ENCODE measurements at places on chromosomes 12 and 14.

GRCh38 chr14:97218691-97219430 is 421.7 kb downstream of the VRK1 start:
- DNase-seq, result no peak

DNA sequence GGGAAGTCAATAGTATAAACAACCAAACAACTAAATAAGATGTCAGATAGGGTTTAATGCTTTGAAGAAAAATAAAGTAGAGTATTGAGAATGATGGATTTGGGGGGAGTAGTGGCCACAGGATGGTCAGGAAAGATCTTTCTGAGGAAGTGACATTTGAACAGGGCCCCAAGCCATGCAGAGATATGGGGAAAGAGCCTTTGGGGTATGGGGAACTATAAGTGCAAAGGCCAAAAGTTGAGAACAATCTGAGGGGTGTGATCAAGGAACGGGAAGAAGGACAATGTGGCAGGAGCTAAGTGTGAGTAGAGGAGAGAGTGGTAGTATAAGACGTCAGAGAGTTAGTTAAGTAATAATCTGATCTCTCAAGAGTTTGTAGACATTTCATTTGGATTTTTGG is 1.3 kb downstream of the MRPS35 start:
- no peak for DNase-seq

- no peak for DNase-seq
These were observed 218.3 kb downstream of the FOXN3 start for GRCh38 chr14:89198544-89199329.

DNA sequence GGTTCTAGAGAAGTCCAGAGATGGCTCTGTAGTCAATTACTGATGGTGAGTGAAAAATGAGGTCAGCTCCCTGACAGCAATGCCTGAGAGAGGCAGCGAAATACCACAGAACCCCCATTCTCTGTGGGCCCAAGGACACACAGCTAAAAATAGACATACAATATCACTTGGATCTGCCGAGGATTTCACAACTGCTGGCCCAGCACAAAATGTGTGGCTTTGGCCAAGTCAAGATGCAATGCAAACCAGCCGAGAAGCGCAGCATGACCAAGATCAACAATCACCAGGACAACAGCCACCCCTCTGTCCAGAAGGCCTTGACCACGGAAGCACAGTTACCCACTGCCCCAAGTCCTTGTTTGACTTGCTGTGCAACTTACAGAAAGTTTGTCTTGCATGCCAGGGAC is 52.2 kb downstream of the CKAP4 start:
- DNase-seq, result no peak

DNA sequence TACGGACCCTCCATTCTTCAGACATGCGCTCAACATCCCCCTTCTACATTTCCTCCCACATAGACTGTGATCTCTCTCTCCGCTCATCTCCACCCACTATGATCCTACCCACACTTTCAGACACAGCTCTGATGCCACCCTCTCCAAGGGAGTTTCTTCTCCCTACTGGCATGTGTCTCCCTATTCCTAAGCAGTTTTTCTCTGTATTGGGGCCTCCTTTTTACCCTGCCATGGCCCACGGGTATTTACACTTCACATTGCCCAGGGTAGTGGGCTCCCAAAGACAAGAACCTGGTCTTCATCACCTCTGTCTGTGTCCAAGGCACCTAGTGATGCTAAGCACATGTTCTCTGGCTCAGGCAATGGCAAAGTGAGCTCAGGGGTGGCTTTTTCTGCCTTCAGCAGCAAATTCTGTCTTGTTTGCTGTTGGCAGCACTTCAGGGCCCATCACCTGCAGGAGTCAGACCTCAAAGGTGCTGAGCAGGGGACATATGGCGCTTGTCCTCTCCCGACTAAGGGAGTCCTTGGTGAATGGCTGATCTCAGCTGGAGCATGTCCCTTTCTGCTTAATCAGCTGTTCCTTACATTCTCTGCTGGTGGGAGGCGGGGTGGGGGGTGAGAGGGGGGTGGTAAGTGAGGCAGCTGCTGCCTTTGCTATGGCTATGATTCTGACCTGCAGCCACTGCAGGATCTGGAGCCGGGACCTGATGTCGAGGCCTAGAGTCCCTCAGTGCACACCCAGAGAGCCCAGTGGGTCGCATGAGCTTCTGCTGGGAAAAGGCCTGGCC is 256.8 kb downstream of the PCNX1 start:
- no peak for DNase-seq

DNA sequence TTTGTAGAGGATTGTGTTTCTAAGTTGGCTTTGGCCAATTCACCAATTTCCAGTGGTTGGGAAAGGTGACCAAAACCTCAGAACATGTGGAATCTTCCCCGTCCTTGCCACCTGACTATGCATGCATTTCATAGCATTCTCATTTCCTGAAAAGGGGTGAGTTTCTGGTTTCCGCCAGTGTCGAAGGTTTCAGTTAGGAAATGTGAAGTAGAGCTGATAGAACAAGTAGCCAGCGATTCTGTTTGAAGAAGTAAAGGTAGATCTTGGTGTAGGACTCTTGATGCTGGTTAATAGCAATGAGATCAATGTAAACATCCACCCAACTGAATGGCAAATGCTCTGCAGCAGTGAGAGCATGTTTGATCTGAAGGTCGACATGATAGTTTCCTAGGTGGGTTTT is 15.9 kb downstream of the SMOC1 start:
- DNase-seq, result no peak

GRCh38 chr14:65231286-65231980 is 129.1 kb upstream of the MAX start:
- no peak for DNase-seq

- DNase-seq, result no peak
These were observed 53.6 kb downstream of the ARF6 start for GRCh38 chr14:49946320-49947141.

GRCh38 chr14:22039938-22040780 is 366.5 kb upstream of the OR4E1 start:
- no peak for DNase-seq

- DNase-seq, result no peak
These were observed 8.2 kb upstream of the RESF1 start for GRCh38 chr12:31951008-31951407.

- no peak for DNase-seq
These were observed 5.0 kb downstream of the CMKLR1 start for GRCh38 chr12:108333898-108334699.

GRCh38 chr14:76877871-76878270 is 51.7 kb downstream of the LRRC74A start:
- no peak for DNase-seq

DNA sequence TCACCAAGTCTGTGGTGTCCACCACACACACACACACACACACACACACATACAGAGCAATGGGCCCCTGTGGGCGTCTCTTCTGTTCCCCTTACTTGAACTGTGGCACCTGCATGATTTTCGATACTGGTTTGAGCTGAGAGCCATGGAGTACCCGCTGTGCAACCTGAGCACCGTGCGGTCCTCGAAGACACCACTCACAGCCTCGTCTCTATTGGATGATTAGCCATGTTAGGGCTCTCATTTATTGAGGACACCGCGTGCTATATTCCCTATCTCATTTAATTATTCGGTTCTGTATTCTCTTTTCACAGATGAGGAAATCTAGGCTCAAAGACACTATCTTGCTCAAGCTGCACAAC is 623 bp upstream of the C14orf132 start:
- no peak for DNase-seq

- no peak for DNase-seq
These were observed 39.1 kb downstream of the FNTB start for GRCh38 chr14:65025818-65026217.

GRCh38 chr12:117105902-117106301 is 6.7 kb upstream of the TESC start:
- no peak for DNase-seq

- DNase-seq, result no peak
These were observed 104.5 kb downstream of the PRKAB1 start for GRCh38 chr12:119772431-119772830.

DNA sequence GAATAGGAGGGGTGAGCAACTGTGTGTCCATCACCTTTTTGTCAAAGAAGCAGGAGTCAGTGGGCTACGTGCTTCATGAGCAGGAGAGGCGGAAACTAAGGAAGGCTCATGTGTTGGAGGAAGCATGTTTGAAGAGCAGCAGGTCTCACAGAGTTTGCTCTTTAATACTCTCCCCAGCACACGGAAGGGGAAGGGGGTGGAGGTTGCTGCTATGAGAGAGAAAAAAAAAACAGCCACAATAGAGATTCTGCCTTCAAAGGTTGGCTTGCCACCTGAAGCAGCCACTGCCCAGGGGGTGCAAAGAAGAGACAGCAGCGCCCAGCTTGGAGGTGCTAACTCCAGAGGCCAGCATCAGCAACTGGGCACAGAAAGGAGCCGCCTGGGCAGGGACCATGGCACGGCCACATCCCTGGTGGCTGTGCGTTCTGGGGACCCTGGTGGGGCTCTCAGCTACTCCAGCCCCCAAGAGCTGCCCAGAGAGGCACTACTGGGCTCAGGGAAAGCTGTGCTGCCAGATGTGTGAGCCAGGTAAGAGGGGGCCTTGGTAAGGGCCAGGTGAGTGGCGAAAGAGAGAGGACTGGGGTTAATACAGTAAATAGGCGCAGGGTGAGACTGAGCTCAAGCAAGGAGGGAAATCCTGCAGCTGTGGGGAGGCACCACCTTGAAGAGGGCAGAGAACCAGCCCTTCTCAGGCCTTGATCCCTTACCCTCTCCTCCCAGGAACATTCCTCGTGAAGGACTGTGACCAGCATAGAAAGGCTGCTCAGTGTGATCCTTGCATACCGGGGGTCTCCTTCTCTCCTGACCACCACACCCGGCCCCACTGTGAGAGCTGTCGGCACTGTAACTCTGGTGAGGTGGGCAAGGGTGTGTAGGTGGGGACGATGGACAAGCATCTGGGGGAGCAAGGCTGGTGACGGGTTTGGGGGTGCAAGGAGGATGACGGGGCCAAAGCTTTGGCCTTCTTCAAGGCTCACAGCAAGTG is at the start of gene CD27:
Gene CD27 (plus strand): TSS at position 252 of the 985 bp plus-strand sequence. CDS start 141 bp downstream, at position 393.
- no peak for DNase-seq

GRCh38 chr14:77204459-77204771 is 22.8 kb downstream of the TMEM63C start:
- DNase-seq, result no peak

DNA sequence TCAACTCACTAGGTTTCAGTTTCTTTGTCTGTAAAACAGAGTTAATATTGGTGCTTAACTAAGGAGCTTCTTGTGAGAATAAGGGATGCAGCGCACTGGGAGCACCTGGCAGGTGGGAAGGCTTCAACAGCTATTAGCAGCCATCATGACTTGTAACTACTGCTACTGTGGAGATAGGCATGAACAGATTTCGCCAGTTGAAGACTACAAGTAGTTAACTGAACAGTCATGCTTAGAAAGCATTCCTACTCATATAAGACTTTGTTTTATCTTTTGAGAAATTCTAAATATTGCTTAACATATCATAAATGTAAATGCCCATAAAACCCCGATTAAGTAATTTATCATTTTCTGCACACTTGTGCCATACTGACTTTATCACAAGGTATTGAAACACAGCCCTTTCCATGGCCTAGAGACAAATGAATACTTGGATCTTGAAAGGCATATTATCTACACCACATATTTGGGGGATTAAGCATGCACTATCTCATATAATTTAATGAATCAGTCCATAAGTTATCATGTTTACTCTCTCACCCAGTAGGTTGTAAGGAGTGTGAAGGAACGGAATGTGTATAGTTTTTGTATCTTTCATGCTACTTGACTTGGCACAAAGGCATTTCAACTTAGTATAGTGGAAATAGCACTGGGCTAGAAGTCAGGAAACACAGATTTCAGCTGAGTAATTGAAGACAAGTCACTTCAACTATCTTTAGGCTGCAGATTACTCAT is 16.1 kb downstream of the NTN4 start:
- DNase-seq, result no peak

GRCh38 chr14:79464468-79464867 is 746.8 kb downstream of the DIO2 start:
- no peak for DNase-seq

DNA sequence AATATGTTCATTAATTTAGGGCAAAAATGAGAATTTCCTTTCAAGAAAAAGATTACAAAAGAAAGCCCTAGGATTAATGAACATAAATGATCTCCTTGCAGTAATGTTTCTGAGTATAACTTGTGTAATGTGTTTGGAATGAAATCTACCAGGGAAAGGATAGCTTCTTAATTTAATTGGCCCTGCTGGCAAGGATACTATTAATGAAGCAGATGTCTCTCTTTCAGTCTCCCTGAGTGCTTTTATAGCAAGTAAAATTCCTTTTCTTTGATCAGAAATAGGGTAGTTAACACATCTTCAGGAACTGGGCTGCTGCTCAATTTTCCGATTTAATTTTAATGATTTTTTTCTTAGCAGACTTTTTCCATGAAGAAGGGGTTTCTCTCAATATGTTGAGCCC is 379.4 kb upstream of the PDE3A start:
- DNase-seq, result no peak

DNA sequence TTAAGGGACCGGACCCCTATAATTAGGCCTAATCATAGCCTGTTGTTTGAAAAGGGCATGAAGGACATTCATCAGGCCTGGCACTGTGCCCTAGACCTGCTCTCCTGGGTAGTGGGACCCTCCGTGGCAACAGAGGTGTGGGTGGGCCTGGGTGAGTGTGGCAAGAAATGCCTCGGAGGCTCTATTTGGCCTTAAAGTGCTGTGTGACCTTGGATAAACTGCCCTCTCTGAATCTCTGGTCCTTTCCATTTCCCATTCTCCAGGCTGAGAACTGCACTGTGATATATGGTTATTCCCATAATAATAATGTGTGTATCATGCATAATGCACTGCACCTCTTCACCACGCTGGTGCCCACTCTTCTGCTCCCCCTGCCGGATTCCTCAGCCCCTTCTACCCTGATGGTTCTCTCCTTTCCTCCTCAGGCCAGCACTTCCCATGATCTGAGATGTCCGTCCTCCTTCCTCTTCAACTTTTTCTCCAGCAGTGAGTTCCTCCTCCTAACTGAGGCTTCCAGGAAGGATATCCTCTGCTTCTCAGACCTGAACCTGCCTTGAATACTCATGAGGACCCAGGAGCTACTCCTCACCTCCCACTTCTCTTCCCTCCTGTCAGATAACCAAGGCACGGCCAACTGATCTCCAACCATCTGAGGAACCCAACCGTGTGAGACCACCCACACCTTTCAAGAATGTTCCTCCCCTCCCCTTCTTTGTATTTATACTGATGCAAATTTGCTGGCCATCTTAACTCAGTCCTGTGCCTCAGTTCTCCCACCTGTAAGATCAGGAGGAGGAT is 111.0 kb upstream of the PZP start:
- DNase-seq, result no peak

GRCh38 chr12:119911182-119911581 is 34.1 kb upstream of the CIT start:
- DNase-seq, result peak; percentile 24

GRCh38 chr12:12098691-12099015 is 27.9 kb downstream of the BCL2L14 start:
- no peak for DNase-seq

GRCh38 chr12:111056618-111057521 is 136.5 kb upstream of the MYL2 start:
- DNase-seq, result no peak

GRCh38 chr12:62862259-62862881 is 72.6 kb downstream of the PPM1H start:
- DNase-seq, result peak; percentile 62

GRCh38 chr12:52401526-52401925 is 4.6 kb downstream of the KRT82 start:
- DNase-seq, result no peak
